Muscle of leg (tissue), 16 donors: ENCODE measurements at places on chromosomes 16 and 17. TPM values are rescaled to one million over a fixed set of nuclear protein-coding genes. Genes with fewer than 3 reads are reported as not detected.

Gene NPIPB6
- 2.0 TPM for total RNA-seq

Gene ALOX15
- 0.18 TPM for total RNA-seq

Gene KRT20
- not detected for total RNA-seq

Gene AHSP
- 19.2 TPM for total RNA-seq

Gene DHX58
- total RNA-seq, result 8.1 TPM

Gene ABCC12
- total RNA-seq, result 0.22 TPM

Gene P4HB
- 385 TPM for total RNA-seq

Gene CFAP97D1
- total RNA-seq, result under 0.01 TPM

Gene NHERF1
- 3.5 TPM for total RNA-seq

Gene TP53TG3F
- total RNA-seq, result not detected

Gene BCAR1
- total RNA-seq, result 33.4 TPM

DNA sequence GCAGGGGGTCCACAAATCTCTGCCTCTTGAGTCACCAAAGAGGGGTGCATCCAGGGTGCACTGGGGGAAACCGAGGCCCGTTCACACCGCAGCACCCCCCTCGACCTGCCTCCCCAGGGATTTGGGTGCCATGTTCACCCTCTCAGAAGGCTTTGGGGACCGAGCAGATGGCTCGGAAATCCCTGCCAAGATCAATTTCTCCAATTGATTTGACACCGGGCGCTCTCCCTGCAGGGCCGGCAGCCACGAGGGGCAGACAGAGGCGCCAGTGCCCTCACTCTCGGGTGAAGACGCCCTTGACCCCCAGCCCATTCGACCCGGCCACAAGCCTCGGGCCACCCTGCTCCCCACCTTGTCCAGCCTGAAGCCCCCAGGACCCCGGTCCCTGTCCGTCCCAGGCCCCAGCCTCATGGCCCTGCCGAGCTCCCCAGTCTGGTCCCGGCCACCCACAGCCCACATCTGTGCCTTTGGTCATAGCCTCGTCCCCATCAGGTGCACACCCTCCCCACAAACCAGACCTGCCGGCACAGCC lies 9.3 kb downstream of the SSTR5 start:
- no peak for DNase-seq

DNA sequence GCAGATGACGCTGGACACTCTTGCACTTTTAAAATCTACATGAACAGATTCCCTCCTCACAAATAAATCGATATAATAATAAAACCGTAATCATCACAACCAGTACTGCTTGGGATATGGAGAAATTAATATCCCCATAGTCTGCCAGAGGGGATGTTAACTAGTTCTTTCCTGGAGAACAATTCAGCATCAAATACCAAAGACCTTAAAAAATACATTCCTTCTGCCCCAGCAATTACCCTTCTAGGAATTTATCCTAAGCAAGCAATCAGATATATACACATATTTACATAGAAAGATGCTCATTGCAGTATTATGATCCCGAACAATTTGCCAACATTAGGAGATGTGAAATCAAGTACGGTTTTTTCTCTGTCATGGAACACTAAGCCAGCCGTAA lies 21.8 kb downstream of the SMYD4 start:
- DNase-seq, result no peak

GRCh38 chr16:77938913-77939312 lies 83.4 kb upstream of the CLEC3A start:
- DNase-seq, result peak; percentile 50

DNA sequence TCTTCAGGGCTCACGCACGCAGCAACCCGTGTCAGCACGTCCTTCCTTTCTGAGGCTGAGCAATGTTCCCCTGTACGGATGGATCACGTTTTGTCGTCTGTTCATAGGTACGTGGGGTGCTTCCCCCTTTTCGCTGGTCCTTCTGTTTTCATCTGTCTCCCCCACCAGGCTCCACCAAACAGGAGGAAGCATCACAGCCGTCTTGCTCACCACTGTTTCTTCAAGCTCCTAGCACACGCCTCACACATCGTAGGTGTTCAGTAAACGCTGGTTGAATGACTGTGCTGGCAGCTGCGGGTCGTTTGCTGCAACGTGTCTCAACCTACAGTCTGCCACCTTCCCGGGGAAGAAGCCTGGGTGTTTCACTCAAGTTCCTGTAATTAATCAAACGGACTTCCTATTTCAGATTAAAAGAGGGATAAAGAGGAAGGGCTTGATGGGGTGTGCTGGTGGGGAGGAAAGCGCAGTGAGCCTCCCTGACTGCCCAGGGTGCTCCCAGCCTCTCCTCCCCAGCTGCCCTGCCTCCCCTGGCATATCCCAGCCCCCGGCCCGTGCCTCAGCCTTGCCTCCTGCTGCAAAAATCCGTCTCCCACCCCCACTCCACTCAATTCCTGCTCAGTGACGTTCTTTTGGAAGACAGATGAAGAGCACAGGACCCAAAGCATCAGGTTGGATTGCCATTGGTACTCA lies 76.7 kb upstream of the DOC2B start:
- DNase-seq, result no peak

GRCh38 chr17:57401556-57402488 lies 145.5 kb downstream of the MSI2 start:
- no peak for DNase-seq

GRCh38 chr17:3891626-3892094 lies 1.2 kb downstream of the CAMKK1 start:
- DNase-seq, result no peak

DNA sequence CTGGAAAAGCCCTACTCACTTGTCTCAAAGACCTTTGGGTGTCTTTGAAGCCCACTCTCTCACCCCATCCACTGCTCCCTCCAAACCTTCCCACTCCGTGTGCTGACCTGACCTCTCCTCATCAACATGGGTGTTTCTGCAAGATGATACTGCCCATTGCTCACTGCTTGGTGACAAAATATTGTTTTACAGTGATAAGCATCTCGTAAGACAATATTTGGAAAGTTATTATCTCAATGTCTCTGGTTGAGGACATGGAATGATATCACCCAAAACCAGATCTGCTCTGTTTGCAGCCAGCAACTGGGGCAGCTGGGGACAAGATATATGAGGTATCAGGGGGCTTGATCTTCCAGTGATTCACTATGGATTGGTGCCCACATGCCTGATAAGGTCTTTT lies 195.8 kb downstream of the SALL1 start:
- no peak for DNase-seq

GRCh38 chr16:57886427-57886826 lies 84.1 kb upstream of the KIFC3 start:
- no peak for DNase-seq

- DNase-seq, result peak; percentile 36
These were observed 57.2 kb upstream of the MGAT5B start for GRCh38 chr17:76810956-76811355.

- DNase-seq, result peak; percentile 92
These were observed 33.4 kb downstream of the CDH13 start for GRCh38 chr16:82660075-82660645.

GRCh38 chr16:65757064-65757463 lies 609.4 kb upstream of the CDH5 start:
- peak; percentile 83 for DNase-seq

DNA sequence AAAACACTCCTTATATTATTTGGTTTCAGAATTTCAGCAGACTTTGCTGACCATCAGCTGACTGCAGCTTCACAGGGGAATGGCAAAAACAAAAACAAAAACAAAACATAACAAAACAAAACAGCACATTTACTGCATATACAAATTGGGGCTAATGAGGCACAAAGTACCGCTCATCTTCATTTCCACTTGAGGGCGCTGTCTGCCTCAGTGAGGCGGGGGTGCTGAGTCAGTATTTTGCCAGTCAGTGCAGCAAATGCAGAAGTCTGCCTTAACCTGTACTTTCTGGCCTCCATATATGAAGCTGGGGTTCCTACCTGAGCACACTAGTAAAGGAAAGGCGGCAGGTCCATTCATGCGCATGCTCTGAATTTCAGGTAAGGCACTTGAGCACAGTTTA lies 13.5 kb upstream of the DYNLRB2 start:
- no peak for DNase-seq

GRCh38 chr16:1938910-1939309 lies 4.1 kb downstream of the MSRB1 start:
- DNase-seq, result no peak

GRCh38 chr16:81181013-81181720 lies 57.3 kb upstream of the BCO1 start:
- peak; percentile 87 for DNase-seq

DNA sequence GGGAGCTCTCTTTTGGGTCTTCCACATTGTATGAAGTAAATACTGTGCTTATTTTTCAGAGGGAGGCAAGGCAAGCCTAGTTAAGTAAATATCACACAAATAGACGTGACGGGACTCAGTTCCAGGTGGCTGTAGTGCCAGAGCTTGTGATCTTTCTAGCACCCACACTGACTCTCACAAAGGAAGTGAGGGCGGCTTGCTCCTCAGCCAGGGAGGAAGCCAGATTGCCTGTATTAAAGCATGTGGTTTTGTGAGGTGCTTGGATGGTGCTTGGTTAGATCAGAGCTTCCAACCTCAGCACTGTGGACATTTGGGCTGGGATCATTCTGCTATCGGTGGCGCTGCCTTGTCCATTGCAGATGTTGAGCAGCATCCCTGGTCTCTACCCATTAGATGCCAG lies 80.1 kb downstream of the VAT1L start:
- DNase-seq, result no peak

GRCh38 chr17:80842456-80843013 lies 149.1 kb upstream of the CHMP6 start:
- peak; percentile 62 for DNase-seq

GRCh38 chr17:39929646-39930407 lies 2.3 kb downstream of the LRRC3C start:
- no peak for DNase-seq

DNA sequence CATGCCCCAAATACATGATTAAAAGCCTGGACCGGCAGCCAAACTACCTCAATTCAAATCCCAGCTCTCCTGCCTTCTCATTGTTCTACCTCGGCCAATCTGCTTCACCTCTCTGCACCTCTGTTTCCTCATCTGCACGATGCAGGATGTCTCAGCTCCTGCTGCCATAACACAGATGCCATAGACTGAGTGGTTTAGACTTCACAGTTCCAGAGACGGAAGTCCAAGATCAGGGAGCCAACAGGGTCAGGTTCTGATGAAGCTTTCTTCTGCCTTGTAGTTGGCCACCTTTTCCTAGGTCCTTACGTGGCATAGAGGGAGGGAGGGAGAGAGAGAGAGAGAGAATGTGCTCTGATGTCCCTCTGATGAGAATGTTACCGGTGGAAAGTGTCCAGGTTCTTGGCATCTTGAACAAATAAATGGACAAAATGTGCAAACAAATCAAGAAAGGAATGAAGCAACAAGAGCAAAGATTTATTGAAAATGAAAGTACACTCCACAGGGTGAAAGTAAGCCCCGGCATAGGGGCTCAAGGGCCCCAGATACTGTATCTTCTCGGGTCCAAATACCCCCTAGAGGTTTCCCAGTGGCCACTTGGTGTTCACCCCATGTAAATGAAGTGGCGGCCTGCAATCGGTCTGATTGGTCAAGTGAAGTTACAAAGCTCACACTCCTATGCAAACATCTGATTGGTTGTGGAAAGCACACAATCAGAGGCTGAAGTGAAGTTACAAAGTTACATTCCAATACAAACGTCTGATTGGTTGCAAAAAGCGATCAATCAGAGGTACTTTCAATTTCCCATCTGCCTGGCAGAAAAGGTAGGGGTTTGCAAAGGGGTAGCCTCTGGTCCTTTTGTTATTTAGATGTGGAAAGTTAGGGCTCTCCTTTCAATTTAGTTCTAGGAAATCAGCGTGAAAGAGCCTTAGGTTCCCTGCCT lies 43.3 kb upstream of the ZCCHC14 start:
- no peak for DNase-seq

DNA sequence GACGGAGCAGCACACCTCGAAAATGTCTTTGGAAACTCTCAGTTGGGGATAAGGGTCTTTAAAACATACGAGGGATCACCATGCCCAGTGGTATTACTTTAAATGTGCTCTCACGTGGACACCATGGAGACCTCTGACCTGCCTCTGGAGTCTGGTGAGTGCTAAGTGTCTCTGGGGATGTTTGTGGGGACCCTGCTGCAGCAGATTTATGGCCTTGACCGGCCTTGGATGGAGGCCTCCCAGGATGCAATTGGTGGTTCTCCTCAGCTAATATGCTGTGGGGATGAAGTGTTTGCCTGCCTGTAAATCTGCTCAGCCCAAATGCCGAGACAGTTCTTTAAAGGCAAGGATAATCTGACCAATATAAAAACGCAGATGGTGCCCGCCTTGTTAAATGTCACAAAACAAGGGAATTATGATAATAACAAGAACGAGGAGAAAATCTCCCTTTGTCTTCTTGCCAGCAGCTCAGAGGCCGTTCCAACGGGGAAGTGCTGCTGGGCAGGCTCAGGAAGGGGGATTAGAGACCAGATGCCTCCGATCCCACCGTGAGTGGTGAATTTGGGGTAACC lies 154.4 kb downstream of the ABCC12 start:
- no peak for DNase-seq

DNA sequence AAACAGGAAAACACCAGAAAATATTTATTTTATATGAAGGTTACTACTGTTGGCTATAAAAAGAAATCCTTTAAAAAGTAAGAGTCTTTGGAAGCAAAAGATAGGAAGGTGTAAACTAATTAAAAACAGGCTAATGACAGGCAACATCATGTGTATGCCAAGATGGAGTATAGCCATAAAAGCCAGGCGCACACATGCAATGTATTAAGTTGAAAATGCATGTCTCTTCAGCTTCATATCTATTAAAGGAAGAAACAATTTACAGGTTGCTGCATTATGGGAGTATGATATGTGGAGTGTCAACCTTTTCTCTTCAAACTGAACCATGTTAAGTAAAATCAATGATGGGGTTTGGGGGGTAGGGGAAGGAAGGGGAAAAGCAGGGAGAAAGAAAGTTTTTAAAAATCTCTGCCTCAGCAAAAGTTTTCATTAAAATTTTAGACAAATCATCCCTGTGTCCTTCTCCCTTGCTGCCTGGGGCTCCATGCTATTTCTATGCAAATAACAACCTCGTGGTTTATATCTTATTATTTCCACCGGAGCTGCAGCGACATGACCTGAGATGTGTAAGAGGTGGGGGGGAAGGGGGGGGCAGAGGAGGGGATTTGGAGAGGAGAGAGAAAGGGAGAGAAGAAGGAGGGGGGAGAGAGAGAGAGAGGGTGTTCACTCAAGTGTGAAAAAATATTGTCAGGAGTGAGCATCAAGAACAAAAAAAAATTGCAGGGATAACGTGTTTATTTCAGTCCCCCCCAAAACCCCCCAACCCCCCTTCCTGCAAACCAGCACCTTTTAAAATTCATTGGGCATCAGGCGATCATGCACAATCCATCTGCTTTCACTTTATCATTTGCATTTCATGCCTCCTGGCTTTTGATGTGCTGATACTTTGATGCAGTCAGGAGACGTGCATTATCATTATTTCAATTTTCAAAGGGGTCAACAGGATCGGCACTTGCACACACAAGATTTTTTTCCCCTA lies 197.6 kb downstream of the AATF start:
- no peak for DNase-seq

GRCh38 chr16:87016046-87017035 lies 300.9 kb downstream of the C16orf95 start:
- peak; percentile 57 for DNase-seq

- no peak for DNase-seq
These were observed 5.5 kb downstream of the DOK4 start for GRCh38 chr16:57480754-57481230.
